Motor neuron (in vitro differentiated cells): ENCODE measurements at places on chromosomes 1 and 21. TPM values are rescaled to one million over a fixed set of nuclear protein-coding genes. Genes with fewer than 3 reads are reported as not detected.
A peak's percentile ranks its signal among the peaks of the same experiment; 100 is the strongest.

Gene HENMT1
- total RNA-seq = 2.8 and 3.1 TPM in 2 replicates

DNA sequence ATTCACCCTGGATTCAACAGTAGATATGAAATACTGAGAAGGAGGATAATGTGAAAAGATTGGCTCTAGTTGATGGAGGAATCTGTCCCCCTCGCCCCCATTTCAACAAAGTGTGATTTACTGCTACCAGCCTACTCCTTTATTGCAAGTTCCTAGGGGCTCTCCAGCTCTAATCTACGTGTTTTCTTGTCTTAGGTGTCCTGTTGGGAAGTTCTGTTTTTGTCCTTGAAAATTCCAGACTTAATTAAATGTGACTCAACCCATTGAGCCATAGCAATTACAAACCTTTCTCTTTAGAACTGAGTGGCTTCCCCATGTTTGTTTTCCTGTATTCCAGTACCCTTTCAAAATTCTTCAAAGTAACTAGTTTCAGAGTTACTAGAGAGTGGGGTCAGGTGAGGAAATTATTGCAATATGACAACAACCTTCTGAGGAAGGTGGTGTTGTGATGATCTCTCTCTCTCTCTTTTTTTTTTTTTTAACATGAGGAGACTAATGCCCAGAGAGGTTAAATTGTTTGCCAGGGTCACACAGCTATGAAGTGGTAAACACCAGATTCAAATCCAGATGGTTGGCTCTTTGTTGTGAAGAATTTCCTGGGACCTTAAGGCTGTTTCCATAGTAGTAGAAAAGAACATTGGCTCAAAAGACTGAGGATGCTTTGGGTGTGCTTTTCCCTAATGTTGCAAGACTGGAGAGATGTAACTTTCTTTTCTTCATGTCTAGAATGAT is 3.5 kb downstream of the RGL1 start:
- no peak for ATAC-seq

DNA sequence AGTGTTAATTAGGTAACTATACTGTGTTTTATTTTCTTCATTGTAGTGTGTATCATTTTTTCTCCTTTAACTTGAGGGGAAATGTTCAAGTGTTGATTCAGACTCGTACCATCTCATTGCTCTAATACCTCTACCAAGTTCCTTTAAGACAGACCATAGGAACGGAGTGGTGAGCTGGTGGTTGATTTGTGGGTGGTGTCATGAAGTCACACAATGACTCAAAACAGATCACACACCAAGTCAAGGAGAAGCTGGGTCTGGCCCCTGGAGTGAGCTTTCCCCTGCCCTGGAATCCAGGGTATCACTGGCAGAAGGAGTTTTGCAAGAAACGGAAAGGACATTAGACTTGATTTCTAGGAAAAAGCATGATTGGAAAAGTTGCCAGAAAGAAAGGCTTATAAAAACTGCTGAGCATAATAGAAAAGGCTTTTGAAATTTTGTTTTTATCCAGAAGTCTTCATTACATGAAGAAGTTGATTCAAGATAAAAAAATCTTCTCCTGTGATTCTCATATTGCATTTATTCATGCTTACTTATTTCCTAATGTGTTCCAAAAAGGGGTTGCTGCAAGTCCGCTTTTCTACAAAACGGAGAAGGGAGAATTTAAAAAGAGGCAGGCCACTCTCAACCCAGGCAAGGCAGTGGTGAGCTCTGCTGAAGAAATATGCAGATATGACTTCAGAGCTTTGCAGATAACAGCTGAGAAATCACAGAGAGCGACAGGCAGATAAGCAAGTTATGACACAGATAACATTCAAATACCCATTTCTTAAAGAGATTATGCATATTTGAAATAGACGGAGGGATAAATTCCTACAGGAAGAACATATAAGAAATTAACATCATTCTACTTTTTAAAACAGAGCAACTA is 79.7 kb downstream of the TBX19 start:
- ATAC-seq = no peak

- ATAC-seq = no peak
Observed at GRCh38 chr1:204634260-204634910, 51.2 kb downstream of the LRRN2 start.

GRCh38 chr1:46174448-46175231 is at the start of gene TSPAN1:
Gene TSPAN1 (plus strand): TSS chr1:46175087. CDS start chr1:46181108, 6,021 bp downstream.
- ATAC-seq = peak; percentile 57

- peak; percentile 5 for ATAC-seq
Observed at GRCh38 chr1:19454265-19455146, 30.8 kb downstream of the CAPZB start.

Gene CD84
- total RNA-seq = 0.33 and 0.50 TPM in 2 replicates

Gene FCRL6
- total RNA-seq = 0.32 TPM in 1 of 2 replicates, not detected in the other

DNA sequence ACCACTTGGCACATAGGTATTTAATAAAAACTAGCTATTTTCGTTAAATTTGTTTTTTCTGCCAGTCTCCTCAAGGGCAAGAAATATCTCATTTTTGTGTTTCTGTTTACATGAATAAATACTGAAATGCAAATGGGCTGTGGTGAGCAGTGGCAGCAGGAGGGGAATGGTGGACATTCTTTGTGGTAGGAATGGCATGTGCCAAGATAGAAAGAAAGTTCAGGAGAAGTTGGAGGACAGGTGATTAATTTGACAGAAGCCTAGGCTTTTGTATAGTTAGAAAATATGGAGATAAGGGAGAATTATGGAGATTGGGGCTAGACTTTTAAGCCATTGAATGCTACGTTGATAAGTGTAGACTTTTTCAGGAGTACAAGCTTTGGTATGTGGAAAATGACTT is 8.6 kb downstream of the RAP1A start:
- peak; percentile 32 for ATAC-seq

- peak; percentile 88 for ATAC-seq
Observed at GRCh38 chr1:218164111-218164929, 120.8 kb upstream of the RRP15 start.

DNA sequence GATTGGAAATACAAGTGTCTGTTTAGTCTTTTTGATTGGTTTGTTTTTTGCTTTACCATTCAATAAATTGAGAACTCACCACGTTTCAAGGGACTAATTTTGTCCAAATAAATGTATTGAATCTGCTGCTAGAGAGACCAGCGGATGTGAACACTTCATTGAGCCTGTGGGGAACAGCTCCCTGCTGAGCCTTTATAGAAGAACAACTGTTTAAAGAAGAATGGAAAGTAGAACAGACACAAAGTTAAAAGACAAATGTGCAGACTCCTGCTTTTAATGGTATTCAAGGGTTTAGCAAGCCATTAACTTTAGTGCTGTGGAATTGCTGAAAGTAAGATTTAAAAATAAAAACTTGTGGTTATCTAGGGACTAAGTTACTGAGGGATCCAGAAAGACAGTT is 817.7 kb upstream of the B3GALT2 start:
- ATAC-seq = no peak
